Stimulated activated CD4-positive, alpha-beta T cell treated with anti-CD3 and anti-CD28 coated beads, Interleukin-15, amount 100 ng/mL, for 24 hours (primary cell): ENCODE measurements at places on chromosomes 11 and 22.

- no peak for DNase-seq
These were observed 53.0 kb upstream of the PRR5 start for GRCh38 chr22:44648821-44649565.

DNA sequence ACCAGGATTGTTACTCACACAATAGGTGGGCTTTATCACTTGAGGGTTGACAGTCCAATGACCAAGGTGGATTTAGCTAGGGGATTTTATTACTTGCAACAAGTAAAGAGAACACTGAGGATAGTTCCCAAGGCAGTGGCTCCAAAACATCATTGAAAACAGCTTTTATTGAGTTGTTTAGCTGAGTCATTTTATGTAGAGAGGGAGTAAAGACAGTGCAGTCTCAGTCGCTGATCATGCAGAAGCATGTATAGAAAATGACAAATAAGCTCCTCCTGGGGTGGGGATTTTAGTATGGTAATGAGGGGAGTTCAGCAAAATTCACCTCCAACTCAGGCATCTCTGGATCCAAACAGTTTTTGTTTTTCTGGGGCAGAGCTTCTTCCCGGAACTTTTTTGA, 163.0 kb upstream of the CCDC179 start:
- DNase-seq = no peak

DNA sequence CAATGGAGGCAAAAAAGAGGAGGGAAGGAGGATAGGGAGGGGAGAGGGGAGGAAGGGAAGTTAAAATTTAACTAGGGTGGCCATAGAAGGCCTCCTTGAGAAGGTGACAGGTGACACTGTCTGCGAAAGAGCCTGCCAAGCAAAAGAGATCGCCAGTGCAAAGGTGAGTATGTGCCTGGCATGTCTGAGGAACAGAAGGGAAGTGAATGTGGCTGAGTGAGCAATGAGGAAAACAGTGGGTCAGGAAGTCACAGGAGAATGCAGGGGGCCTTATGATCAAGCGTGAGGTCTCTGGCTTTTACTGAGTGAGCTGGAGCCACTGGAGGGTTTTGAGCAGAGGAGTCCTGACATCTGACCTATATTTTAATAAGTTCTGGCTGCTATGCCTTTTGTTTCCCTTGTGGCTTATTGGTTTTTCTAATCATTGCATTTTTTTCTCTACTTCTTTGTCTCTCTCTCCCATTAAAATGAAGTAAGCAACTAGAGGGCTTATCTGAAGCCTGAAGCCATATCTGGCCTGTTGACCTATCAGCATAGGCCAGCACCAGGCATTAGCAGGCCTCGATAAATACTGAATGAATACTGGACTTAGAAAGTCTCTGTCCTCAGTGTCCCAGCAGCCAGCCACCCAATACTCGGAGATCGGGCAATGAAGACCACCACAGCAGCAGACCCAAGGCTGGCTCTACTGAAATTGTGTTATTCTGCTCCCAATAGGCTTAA, 5.6 kb downstream of the AP1B1 start:
- no peak for DNase-seq

DNA sequence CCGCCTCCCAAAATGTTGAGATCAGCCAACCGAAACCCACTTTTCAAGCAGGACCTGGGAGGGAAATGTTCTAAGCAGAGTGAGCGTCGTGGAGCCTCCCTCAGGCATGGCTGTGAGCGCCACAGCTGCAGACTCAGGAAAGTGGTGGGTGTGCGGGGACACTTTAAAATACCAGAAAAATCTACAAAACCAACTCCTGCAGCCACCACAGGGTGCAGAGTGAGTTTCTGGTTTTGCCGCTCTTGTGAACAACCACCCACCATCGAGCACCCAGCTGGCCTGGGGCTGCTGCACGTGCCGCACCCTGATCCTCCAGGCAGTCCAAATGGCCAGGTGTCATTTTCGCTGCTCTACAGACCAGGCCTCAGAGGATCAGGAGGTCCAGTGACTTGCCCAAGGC, 46.9 kb downstream of the CELSR1 start:
- no peak for DNase-seq

DNA sequence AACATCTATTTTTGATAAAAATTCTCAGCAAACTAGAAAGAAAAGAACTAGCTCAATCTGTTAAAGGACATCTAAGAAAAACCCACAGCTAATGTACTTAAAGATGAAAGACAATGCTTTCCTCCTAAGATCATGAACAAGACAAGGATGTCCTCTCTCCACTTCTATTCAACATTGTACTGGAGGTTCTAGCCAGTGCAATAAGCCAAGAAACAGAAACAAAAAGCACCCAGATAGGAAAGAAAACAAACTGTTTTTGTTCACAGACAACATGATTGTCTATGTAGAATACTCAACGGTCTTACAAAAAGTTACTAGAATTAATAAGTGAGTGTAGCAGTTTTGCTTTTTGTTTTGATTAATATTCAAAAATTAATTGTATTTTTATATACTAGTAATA, 7.8 kb downstream of the CD3D start:
- DNase-seq = no peak

- no peak for DNase-seq
These were observed 307.5 kb downstream of the NTM start for GRCh38 chr11:131677828-131678470.

DNA sequence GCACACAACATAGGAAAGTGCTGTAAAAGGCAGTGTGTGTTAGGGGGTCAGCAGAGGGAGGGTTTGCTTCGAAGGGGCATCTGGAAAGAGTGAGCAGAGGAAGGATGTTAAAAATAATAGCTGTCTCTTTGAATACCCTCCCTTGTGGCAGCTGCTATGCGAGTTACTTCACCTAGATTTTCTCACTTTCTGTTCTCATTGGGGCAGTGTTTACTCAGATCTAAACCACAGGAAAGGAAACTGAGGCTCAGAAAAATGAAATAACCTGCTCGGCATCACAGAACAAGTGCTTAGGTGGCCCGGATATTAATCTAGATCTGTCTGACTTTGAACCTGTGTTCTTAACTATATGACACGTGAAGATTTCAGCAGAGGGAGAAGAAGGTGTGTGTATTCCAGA, 125.3 kb downstream of the C11orf91 start:
- no peak for DNase-seq

DNA sequence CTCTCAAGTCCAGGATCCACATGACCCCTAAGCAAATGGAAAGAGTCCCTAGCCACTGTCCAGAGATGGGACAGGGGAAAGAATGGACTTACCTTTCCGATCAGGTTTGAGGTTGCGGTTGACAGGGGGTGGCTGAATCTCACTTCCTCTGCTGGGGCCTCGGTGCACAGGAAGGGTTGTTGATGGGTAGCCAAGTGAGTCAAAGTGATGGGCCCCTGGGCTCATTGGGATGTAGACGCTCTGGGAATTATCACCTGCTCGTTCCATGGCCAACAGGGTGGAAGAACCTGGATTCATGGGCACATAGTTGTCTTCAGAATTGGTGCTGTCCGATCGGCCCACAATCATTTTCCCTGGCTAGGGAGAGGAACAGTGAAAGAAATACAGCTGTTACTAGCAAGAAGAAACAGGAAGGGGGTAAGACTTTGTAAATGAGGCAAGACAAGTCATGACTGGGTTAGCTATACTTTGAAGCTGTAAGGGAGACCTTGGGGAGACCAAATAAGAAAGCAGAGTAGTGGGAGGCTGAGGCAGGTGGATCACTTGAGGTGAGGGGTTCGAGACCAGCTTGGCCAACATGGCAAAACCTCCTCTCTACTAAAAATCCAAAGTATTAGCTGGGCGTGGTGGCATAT, 34.7 kb downstream of the USP35 start:
- DNase-seq = no peak

DNA sequence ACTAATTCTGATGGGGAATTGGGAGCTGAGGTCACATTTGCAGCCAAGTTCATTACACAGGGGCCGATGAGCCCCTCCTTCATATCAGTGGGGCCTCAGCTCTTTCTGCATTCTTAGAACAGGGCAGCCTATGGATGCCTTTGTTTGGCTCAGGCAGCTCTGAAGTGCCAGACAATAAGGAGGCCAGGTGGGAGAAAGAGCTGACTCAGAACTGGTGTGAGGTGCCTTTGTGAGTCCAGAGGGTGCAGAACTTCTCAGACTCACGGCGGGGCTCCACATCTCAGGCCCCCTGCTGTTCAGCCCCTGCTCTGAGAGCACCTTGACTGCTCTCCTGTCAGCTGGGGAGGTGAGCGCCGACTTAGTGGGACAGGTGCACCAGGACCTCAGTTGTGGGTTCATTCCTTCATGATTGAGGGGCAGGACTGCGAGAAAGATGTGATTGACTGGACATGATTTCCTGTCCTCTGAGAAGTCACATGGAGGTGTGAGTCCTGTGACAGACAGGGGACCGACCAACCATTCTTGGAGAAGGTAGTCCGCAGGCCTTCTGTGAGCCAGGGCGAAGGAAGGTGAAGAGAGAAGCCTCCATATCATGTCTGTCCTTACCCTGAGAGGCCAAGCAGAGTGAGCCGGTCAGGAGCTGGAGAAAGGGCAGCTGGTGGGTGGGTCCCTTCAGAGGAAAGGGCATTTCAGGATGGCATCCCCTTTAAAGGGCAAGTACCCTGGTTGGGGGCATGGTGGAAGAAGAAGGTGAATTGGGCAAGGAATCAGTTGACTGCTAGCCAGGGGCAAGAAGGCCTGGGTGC, 245.0 kb upstream of the TBCEL start:
- no peak for DNase-seq

- DNase-seq = no peak
These were observed 962.1 kb downstream of the JRKL start for GRCh38 chr11:97351939-97352338.

DNA sequence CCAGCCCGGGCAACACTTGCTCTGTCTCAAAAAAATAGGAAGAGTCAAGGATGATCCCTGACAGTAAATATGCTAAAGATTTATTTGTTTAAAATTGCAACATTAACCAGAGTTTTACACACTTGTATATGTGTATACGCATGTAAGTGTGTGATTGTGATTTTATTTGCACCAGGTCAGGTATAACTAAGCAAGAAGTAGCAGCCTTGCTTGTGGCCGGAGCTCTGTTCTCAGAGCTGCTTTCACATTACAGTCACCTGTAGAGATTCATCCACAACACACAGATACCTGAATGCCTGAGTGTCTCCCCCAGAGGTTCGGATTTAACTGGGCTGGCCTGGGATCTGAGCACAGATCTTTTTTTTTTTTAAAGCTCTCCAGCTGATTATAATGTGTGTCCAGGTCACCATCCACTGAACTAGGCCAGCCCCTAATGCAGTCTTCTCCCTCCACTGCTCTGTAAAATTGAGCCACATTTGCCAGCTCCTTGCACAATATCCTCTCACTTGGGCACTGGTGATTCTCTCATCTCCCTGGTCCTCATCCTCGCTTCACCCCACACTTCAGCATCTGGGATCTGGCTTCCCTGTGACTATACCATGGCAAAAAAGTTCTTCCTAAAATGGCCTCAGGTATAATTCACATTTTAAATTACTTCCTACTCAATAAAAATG, 48.3 kb downstream of the LIF start:
- DNase-seq = no peak

DNA sequence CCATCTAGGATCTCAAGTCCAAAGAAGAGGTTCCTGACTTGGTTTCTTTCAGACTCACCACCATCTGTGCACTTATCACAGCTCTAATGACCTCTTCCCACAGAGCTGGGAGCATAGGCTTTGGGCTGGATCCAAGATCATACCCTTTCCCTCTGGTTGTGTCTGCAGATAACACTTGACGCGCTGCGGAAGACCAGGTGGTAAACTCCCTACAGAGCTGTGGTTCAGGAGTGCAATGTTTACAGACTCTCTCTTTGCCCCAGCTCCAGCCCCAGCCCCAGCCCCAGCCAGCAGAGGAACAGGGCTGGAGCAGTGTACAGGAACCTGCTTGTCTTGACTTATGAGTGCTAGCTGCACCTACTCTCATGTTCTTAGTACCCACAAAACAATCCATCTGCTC, 274.4 kb upstream of the SYN3 start:
- DNase-seq = no peak

DNA sequence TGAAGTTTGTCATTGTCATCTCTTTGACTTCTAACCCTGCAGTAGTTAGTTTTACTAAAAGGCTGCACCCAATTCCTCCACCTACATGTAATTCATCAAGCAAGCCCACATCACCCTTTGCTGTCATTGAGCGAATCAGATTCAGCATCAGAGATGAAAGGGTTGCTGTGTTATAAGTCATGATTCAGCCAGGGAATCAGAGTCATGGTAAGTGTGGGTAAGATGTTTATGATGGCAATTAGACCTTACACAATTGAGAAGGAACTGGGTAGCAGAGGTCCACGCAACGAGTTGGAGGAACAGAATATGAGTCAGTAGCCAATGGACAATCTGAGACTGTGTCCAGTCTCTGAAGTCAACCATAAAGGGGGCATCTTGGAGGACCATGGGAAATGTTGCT, 162.8 kb upstream of the SNX19 start:
- DNase-seq = no peak

DNA sequence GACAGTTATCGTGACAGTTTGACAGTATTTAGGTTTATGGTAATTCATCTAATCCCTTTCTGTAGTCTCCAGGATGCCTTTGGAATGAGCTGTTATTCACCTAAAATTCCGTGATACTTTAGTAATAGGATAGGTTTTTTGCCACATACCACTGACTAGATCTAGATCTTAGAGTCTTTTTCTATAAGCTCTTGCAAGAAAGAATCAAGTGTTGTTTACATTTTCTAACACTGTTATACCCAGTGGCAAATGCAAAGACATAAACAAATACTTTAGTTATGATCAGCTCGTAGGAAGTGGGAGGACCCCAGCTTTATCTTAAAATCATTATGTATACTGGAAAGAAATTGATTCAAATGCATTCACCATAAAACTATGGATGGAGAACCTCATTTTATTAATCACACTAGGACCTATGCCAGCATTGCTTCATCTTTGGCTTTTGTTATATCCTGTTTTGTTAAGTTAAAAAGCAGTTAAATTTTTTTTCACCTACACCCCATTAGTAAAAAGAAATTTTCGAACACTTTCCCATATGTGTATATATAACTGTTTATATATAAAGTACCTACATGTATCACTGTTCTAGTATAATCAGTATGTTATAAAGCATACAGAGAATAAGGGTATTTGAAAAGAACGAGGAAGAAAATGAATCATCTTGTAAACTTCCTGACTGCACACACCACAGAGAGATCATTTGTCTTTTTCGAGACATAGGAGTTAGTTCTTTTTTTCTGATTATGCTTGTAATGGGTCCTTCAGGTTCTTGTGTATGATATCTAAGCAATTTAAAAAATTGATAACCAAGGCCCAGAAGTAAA, 60.9 kb downstream of the PDHX start:
- no peak for DNase-seq

DNA sequence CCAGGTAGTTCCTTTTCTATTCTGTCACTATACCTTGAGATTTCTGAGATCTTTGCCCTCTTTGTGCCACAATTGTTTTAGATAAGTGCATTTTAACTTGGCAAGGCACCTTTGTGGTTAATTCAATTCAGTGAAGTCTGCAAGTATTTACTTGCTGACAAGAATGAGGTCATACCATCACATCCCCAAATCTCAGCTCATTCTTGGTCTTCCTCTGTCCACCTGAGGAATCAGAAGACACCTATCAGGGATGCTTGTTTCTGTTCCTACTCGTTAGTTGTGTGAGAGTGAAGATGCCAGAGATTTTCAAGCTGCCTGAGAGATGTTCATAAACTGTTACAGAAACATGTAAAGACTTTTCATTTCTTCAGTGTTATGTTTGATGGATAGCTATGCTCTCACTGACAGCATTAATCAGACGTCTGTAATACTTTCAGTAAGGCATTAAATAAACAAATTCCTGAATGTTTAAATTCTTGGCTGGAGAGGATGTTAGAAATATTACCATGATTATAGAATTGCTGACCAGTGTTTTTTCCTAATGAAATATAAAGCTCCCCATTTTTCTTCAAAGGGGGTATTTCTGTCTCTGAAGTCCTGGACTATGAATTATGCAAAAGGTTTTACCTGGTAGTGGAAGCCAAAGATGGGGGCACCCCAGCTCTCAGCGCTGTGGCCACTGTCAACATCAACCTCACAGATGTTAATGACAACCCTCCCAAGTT, 135.0 kb upstream of the MTNR1B start:
- DNase-seq = no peak
